ENCODE measurements at places on chromosomes 5 and 9. TPM values are rescaled to one million over a fixed set of nuclear protein-coding genes. Genes with fewer than 3 reads are reported as not detected.

The DAB2IP gene
- not detected for polyA plus RNA-seq

The CDH10 gene
- polyA plus RNA-seq, result not detected

The BOD1 gene
- 4.5 TPM for polyA plus RNA-seq

The C9orf43 gene
- polyA plus RNA-seq, result 0.33 TPM

The DPYSL3 gene
- not detected for polyA plus RNA-seq

The ZNF300 gene
- 0.39 TPM for polyA plus RNA-seq

All from CD14-positive monocyte (primary cell).